Stimulated activated CD8-positive, alpha-beta memory T cell treated with anti-CD3 and anti-CD28 coated beads, Interleukin-4, amount 100 ng/mL, for 24 hours (primary cell): ENCODE measurements at places on chromosomes 1 and 21.

DNA sequence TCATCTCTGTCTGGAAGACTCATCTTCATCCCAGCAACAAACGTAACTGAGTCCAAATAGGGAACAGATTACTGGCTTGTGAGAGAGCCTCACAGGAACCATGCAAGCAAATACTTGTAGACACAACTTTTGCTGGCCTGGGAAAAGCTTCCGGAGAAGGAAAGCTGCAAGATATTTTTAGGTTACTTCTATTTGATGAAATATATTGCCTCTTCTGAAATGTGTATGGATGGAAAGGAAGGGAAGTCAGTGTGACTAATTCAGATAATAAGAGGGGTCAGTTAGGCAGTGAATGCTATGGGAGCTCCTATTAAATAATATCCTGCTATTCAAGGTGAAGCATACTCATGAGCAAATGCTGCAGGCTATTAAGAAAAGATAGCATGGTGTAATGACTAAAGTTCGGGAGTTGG, 20.4 kb upstream of the FGGY start:
- no peak for DNase-seq

DNA sequence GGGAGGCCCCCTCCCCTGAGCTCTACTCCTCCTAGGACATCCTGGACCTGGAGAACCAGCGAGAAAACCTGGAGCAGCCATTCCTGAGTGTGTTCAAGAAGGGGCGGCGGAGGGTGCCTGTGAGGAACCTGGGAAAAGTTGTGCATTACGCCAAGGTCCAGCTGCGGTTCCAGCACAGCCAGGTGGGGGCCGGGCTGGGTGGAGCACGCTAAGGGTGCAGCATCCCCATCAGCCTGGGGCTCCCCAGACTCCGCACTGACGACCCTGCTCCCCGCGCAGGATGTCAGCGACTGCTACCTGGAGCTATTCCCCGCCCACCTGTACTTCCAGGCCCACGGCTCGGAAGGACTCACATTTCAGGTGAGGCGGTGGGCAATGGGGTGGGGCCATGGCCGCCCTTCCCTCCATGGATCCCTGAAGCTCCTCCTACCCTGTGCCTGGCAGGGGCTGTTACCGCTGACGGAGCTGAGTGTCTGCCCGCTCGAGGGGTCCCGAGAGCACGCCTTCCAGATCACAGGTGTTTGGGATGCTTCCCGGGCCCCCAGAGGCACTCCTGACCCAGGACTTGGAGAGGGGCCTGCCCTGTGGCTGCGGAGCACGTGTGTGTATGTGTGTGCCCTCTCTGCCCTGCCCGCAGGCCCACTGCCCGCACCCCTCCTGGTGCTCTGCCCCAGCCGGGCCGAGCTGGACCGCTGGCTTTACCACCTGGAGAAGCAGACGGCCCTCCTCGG, 4.1 kb downstream of the PLEKHN1 start:
- no peak for DNase-seq

- DNase-seq = no peak
These were observed 52.2 kb upstream of the IRF2BP2 start for GRCh38 chr1:234662148-234662547.

DNA sequence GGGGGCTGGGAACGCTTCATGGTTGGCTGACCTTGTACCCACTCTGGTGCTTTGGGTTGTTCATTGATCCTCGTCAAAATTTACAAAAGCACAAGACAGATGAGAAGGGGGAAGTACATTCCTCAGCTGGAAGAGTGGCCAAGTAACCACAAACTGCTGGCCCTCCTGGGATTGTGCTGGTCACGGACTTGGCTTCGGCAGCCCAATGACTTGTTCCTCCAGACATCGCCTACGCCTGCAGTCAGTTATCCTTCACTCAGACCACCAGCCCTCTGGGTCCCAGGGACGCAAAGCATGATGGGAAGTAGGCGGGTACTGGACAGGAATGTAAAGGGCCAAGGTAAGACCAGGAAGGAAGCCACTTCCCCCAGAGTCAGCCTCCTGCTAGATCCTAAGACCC, 53.1 kb downstream of the LMX1A start:
- no peak for DNase-seq

GRCh38 chr1:93666613-93667384, 14.8 kb downstream of the BCAR3 start:
- DNase-seq = no peak

DNA sequence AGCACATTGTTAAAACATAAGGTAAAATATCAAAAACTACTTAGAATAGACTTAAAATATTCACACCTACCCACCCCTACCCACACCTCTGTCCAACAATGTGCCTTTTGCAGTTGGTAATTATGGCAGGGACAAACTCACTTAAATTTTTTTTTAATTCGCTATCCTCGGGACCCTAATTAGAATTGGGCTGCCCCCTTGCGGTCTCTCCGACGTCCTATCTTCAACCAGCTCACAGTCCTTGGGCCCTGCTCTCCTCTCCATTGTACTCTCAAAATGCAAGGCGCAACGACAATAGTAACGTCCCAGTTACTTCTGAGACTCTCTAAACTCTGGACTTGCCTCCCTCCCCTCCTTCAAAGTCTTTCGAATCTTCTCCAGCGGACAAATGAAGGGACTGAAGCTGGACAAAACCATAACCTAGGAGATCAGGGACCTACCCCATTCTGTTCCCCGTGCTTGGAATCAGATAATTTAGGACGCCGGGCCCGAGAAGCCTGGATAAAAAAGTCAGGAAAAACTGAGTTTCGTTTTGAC, 1.1 kb upstream of the CIART start:
- DNase-seq = peak; percentile 40

- DNase-seq = no peak
These were observed 24.8 kb downstream of the TFAP2E start for GRCh38 chr1:35597870-35598269.

DNA sequence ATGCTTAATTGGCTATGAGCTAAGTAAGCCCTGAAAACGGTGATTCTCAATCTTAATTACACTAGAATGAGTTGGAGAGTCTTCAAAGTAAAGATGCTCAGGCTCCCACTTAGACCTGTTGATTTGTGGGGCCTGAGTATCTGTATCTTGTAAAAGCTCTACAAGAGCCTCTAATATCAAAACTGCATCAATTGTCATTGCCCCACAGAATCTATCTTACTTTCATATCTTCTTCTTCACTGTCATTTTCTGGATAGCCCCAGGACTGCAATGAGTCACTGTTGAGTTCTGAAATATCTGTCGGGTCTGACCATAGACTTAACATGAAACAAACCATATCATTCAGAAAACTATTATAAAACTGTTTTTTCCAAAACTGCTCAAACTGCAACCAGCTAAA, 102.8 kb upstream of the SERTAD4 start:
- DNase-seq = no peak

DNA sequence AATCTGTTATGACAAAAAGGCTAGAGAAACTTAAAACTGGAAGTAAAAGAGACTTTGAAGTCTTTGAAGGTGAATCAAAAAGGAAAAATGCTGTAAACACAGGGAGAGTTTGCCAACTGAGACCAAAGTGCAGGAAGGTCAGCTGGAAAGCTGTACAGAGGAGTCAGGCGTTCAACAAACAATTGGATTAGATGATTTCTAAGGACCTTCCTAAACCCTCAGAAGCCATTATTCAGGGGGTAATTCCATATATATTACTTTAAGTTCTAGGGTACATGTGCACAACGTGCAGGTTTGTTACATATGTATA, 156.8 kb downstream of the ZBTB18 start:
- no peak for DNase-seq

DNA sequence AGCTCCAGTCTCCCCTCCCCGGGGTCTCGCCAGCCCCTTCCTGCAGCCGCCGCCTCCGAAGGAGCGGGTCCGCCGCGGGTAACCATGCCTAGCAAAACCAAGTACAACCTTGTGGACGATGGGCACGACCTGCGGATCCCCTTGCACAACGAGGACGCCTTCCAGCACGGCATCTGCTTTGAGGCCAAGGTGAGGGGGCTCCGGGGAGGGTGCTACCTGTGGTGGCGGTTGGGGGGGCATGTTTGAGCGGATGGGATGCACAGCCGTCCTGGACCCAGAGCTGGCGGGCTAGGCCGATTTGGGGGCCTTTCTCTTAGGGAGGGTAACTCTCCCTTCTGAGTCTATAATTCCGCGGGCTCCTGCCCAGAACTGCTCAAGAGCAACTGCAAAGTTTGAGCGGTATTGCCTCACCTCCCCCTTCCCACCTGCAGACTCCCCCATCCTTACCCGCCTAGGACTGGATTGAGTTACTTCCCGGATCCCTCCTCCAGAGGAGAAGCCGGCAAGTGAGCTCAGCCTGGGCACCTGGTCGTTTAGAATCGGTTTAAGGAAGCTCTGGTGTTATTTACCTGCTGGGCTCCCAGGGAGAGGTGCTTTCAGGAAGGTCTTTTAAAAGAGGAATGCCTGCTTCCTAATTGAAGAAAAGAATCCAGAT, 730 bp downstream of the NOS1AP start:
- no peak for DNase-seq

DNA sequence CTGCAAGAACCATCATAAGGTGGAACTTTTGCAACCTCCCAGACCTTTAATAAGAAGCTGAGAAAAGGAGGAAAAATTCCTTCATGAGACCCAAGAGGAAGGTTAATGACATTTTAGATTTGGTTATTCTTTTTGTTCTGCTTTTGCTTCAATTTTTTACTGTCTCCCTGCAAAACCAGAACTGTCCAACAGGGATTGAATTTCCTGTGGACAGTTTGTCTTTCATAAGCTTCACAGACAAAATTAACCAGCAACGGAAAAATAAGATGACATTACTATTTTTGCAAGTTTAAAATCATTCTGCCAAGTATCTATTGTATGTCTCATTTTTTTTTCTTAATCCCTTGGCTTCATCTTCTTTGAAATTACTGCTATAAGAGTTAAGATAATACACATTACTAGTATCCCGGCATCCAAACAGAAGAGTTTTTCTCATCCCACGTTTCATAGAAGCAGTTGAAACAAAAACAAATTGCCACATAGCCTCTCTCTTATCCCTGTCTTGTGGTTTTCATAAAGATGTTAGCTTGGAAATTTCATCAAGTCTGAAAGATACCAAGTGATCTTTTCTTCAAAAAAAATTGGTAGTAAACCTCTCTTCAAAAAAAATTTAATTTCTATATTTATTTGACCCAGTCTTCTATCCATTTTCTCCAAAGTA, 465.3 kb upstream of the PTBP2 start:
- DNase-seq = no peak

DNA sequence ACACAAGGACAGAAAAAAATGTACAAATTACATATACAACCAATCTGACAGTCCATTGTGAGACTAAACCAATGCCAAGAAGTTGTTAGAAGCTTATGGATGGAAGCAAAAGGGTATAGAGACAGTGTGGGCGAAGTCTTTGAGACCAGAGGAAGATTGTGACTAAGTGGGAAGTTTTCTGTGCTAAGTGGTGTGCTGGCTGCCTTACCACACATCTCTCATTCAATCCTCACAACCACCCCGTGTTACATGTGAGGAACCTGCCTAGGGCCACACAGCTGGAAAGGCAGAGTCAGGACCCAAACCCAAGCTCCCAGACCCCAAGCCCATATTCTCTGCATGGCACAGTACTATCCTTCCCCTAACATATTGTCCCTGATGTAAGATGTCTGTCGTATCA, 53.5 kb upstream of the DUSP10 start:
- no peak for DNase-seq

GRCh38 chr21:38178653-38179470, 77.9 kb upstream of the KCNJ15 start:
- DNase-seq = no peak

DNA sequence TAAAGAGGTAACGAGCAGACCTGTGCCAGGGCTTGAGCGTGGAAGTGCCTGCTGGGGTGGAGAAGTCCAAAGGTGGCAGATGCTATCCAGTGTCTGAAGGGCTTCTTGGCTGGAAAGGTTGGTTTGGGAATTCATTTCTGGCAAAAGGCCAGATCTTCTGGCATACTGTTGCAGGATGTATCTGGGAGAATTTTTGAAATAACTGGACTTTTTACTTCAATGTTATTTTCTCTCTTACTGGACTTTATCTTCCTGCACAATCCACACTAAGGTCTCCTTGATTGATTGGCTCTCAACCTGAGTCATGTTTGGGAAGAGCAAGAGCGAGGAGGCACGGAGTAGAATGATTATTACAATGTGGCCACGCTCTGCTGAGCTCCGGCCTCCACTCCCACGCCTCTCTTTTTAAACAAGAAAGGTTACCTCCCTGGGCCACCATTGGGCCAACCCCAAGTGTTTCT, 278.4 kb downstream of the TM2D1 start:
- no peak for DNase-seq

GRCh38 chr1:33606272-33606671, 133.8 kb downstream of the ZSCAN20 start:
- no peak for DNase-seq
